H1 (cell line): ENCODE measurements at places on chromosomes 6 and 20.

- DNase-seq = no peak
Measured at GRCh38 chr6:21539621-21540100, 53.9 kb upstream of the SOX4 start.

DNA sequence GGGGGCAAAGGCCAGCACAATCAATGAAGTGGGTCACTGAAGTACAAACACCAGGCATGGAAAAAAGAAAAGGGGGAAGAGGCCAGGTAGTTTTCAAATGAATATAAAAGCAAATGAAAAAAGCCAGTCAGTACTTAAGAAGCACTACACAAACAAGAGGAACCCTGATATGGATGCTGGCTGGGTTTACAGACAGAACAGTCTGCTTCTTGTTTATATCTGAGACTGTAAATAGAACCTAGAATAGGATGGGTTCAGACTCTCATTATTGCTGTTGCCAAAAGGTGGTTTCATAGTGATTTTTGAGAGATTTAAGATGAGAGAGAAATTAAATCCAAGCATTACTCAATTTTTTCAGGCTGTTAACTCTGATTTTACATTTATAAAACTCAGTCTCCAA, 24.1 kb downstream of the USP45 start:
- DNase-seq = no peak

DNA sequence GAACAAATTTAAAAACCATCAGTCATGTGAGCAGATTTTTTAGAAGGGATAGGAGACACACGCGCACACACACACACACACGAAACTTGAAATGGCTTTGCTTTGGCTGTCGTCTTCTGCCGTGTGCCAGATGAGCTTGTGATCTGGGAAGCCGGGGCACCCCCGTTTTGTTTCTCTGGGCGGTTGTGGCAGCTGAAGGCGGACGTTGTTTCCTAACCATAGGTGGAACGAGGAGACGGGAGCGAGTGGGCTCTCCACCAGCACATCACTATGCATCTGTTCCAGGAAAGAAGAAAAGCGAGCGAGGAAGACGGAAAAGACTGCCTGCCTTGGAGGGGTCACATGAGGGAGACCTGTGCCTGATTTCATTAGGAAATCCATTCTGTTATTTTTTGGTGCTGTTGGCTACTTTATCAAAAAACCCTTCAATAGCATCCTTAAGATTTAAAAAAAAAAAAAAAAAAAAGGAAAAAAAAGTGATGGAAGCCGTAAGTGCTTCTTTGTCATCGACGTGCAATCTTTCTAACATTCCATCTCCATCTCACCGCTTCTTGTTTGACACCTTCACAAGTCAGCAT, 142.1 kb downstream of the DTNBP1 start:
- no peak for DNase-seq

DNA sequence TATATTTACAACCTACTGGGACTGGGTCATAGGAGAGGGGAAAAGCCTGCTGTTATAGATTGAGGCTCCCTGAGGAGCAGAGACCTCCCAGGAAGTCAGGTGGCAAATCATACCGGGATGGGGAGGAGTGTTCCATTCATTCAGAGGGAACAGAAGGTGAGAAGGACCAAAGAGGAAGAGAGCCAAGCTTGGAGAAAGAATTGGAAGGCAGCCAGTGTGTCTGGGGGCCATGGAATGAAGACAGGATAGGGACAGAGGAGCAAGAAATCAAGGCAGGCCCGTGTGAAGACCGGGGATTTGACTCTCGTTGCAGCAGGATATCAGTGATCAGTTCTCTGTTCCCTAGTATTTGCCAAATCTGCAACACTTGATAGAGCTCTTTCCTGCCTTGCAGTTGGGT, 5.7 kb upstream of the ZNF217 start:
- DNase-seq = no peak

DNA sequence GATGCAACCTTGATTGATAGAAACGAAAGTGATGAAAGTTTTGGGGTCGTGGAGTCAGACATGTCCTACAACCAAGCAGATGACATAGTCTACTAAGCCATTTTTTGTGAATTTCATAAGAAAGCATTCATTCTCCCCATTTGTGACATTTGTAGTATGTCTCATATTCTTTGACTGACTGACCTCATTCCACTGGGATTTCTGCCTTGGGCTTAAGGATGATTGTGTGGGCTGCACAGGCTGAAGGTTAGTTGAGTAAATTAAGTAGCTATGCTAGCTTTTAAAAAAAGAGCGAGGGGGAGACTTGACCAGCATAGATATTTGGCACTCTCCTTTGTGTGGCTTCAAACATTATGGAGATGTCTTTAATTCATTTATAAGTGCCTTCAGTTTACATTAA, 28.9 kb downstream of the STMND1 start:
- no peak for DNase-seq

DNA sequence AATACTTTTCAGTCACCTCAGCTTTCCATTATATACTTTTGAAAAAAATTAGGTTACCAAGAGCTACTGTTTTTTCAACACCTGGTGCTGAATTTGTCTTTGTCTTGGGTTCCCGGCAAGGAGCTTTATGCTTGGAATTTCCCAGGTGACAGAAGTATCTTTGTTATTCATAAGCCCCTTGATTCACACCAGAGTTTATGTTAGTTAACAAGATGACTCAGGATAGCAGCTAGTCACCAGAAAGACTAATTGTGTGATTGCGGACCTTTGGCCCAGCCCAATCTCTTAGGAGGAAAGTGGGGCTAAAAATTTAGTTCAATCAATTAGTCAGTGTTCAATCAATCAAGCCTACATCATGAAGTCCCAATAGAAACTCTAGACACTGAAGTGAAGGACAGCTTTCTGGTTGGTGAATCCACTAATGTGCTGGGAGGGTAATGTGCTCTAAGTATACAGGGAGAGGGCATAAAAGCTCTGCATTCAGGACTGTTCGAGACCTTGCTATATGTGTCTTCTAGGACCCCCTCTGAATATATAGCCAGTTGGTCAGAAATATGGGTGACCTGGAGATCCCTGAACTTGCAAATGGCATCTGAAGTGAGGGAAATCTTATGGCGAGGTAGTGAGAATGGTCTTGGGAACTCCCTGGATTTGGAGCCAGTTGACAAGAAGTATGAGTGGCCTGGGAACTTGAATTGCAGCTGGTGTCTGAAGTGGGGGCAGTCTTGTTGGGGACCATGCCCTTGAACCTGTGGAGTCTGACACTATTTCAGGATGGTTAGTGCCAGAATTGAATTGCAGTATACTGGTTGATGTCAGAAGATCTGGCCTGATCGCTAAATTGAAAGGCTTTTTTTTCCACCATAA, 16.2 kb downstream of the TMEM30A start:
- no peak for DNase-seq
